ENCODE measurements at places on chromosomes 5 and 9.

DNA sequence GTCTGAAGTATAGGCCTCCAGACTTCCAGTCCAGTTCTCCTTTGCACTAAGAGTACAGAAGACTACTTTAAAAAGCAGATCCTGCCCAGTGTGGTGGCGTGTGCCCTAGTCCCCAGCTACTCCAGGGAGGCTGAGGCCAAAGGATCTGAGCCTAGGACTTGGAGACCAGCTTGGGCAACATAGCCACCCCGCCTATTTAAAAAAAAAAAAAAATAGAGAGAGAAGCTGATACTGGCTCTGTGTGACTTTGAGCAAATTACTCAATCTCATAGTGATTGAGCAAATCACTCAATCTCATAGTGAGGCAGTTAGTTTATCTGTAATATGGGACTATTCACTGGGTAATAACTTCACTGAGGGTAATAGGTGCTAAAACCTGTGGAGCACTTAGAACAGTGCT lies 43.6 kb upstream of the KDM4C start:
- no peak for DNase-seq

- DNase-seq = no peak
These were observed 59.6 kb downstream of the NEURL1B start for GRCh38 chr5:172700365-172701290.

- DNase-seq = no peak
These were observed 113.0 kb downstream of the ANXA1 start for GRCh38 chr9:73264631-73265030.

DNA sequence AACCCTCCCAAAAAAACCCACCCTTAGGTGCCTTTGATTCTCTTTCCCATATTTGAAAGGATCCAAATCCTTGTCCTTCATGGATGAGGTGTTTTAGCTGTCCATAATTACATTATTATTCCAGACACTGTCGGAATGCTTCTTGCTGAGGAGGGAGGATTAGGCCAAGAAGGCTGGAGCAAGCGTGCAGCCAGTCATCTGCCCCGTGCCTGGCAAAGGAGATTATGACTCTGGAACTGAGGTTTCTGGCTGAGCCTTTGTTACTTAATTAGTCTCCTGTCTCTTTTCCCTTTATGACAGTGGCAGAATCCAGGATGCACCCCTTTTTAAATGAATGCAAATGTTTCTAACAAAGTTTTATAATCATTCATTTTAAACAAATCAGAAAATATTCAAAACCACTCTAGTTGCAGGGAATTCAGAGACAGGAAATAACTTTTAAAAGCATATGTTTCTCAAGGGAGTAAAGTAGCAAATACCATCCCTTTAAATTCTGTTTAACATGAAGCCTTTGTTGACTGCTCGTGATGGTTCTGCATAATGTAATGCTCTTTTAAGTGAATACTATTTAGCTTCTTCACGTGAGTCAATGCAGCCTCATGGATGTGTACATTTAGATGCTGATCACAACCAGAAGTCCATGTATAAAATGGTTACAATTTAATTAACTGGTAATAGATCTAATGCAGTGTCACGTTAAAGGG lies 69.8 kb downstream of the GALNT10 start:
- DNase-seq = no peak

Data from activated CD4-positive, alpha-beta T cell treated with anti-CD3 and anti-CD28 coated beads for 24 hours (primary cell).